Prostate gland (tissue), 2 donors: ENCODE measurements at places on chromosomes 2 and 18. TPM values are rescaled to one million over a fixed set of nuclear protein-coding genes. Genes with fewer than 3 reads are reported as not detected.

EGR4 gene
- total RNA-seq: 11.4 TPM

GCG gene
- total RNA-seq: not detected

PDE1A gene
- 6.0 TPM for total RNA-seq

GRCh38 chr2:20212871-20213503, 11.9 kb downstream of the SDC1 start:
- peak overlapping the region; percentile 9 for H3K4me3 ChIP-seq
- H3K4me1 ChIP-seq: peaks cover 21% of the 10 kb centered on the region
- H3K36me3 ChIP-seq: no peaks in the 10 kb centered on the region
- peak; percentile 96 for DNase-seq
- H3K27ac ChIP-seq: peak overlapping the region; percentile 71

DNA sequence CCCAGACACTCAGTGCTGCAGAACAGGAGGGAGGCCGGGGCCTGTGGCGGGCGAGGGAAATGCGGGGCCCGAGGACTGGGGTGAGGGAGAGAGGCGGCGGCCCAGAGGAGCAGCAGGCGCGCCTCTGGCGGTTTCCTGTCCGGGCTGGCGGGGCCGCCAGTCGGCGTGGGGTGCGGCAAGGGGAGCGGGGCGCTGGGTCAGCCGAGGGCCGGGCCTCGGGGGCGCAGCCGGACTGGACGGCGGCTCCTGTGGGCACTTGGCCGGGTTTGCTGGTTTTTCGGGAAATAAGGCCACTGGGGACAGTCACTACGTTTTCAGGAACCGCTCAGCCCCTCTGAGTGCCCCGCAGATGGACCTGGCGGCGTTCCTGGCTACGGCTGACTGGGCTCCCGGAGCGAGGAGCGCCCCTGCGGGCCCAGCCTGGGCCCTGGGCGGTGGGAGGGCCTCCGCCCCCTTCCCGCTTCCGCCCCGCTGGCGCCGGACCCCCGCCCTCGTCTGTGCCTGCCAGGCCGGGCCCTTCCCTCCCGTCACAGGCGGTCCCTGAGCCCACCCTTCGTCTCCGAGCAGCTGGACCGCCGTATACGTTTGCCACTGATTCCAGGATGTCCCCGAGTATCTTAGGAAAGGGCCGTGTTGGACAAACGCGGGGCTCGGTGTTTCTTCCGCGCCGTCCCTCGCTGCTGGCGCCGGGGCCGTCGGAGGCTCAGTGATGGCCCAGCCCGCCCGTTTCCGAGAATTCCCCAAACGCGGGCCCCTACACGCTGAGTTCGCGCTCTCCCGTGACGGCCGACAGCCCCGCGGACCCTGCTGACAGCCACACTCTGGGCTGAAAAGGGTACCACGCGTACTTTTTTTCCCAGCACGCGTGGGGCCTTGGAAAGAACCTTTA, 84.6 kb downstream of the FAM210A start:
- peak overlapping the region; percentile 31 for H3K4me3 ChIP-seq
- no peak for DNase-seq
- H3K27me3 ChIP-seq: no peaks in the 10 kb centered on the region
- no peaks in the 10 kb centered on the region for H3K4me1 ChIP-seq
- H3K36me3 ChIP-seq: no peaks in the 10 kb centered on the region
- peak overlapping the region; percentile 57 for H3K27ac ChIP-seq
